ENCODE measurements at places on chromosomes 7 and 10.
A peak's percentile ranks its signal among the peaks of the same experiment; 100 is the strongest.

DNA sequence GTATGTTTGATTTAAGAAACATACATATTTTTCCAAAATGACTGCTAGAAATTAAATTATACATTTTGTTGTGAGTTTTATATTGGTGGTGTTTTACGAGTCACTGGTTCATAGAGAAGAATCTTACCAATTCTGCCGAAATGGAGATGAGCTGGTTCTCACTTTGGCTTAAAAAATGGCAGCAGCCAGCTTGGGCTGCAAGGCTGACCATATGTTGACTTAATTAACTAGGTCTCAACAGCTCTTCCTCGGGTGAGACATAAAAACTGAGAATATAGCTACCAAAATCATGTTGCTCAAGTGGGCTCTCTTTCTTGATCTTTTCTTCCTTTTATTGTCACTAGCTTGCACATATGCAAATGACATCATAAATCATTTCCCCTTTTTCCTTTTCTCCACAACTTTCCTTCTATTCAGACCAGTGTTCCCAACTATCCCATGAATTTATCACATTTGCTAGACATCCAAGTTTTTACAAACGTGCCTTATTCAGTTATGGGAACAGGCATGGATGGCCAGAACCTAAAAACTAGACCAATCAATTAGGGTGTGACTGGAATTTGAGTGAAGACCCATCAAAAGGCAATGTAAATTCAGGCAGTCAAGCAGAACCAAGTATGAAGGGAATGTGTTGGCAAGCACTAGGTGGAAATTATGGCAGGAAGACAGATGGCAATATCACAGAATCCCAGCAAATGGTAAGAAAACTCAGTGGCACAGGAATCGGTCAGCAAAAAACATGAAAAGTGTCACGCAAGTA lies 6.4 kb upstream of the TSPAN12 start:
- peak; percentile 50 for DNase-seq

- DNase-seq = no peak
Observed at GRCh38 chr7:18419456-18419855, 76.1 kb upstream of the HDAC9 start.

DNA sequence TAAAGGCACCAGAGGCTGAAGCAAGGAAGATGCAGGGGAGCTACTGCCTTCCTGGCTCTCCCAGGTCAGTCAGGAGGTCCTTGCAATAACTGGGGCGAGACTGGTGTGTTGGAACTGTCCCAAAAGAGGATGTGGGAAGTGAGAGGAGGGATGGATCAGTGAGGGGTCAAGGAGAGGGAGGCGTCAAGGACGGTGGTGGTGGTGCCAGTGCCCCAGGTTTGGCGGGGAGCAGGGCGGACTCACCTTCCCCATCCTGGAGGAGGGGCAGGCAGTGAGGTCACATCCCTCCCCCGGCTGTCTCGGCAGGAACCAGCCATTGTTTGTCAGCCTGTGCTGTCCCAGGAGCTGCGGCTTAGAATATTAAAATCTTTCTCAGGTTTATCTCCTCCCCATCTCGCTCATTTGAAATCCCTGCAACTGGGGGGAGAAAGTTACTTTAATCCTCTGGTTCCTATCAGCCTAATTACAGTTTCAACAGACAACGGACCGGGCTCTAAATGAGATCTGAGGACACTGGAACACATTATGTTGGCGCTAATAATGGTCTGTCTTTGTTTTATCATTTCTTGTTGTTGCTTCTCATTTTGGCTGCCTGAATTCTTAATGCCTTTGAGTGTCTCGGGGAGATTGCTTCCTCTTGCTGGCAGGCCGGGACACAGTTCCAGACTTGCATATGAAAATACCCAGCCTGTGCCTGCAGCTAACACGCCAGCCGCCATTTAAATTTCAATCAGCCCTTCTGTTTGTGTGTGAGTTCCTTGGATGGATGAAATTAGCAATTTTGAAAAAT lies 387.5 kb downstream of the RPS24 start:
- DNase-seq = no peak

GRCh38 chr7:142176901-142177300 lies 65.4 kb downstream of the MGAM2 start:
- DNase-seq = no peak

DNA sequence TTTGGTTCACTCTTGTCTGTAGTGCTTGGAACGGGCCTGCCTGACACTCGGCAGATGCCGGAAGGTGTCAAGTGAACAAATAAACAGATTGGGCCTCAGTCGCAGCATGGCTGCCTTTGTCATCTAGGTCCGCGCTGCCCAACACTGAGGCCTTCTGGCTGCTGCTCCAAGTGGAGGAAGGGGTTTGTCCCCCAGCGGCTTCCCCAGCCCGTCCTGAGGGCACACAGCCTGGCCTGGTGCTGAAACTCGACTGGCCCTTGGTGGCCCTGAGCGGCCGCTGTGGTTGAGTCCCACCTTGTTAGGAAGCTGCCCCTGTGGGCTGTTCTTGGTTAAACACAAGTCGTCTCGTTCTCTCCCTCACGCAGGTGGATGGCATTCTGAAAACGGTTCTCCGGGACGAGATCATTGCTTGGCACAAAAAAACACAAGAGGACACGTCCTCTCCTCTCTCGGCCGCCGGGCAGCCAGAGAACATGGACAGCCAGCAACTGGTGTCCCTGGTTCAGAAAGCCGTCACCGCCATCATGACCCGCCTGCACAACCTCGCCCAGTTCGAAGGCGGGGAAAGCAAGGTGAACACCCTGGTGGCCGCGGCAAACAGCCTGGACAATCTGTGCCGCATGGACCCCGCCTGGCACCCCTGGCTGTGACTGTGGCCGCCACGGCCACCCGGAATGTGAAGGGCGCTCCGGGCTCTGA lies 132.1 kb downstream of the SMURF1 start:
- DNase-seq = no peak

DNA sequence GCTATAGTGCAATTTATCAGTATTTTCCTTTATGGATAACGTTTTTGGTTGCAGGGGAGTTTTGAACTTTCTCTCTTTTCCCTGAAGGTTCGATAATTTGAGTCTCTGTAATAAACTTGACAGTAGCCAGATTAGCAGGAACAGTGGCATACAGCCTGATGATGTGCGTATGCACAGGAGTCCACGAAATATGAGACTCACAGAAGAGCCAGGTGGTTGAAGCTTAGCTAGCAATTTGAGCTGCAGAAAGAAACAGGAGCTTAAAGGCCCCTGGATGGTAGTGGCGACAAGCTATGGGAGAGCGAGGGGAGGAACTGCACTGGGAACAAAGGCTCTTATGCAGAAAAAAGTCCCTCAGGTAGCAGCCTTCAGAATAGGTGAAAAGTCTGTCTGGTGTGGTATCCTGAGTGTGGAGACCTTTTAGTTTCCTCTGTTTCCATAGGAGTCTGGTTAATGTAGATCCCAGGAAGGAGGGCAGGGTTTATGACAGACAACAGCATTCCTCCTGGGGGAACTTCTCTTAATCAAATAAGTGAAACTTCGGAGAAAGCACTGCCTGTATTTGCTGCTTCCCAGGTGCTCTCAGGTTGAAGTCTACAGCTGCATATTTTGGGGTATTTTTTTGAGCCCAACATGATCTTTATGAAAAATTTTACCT lies 32.7 kb downstream of the FANK1 start:
- no peak for DNase-seq

- DNase-seq = peak; percentile 55
Observed at GRCh38 chr10:67666416-67667034, 29.5 kb downstream of the CTNNA3 start.

- peak; percentile 44 for DNase-seq
Observed at GRCh38 chr7:49791088-49791741, 17.8 kb downstream of the VWC2 start.

GRCh38 chr10:88731296-88731695 lies 25.2 kb downstream of the LIPK start:
- no peak for DNase-seq

DNA sequence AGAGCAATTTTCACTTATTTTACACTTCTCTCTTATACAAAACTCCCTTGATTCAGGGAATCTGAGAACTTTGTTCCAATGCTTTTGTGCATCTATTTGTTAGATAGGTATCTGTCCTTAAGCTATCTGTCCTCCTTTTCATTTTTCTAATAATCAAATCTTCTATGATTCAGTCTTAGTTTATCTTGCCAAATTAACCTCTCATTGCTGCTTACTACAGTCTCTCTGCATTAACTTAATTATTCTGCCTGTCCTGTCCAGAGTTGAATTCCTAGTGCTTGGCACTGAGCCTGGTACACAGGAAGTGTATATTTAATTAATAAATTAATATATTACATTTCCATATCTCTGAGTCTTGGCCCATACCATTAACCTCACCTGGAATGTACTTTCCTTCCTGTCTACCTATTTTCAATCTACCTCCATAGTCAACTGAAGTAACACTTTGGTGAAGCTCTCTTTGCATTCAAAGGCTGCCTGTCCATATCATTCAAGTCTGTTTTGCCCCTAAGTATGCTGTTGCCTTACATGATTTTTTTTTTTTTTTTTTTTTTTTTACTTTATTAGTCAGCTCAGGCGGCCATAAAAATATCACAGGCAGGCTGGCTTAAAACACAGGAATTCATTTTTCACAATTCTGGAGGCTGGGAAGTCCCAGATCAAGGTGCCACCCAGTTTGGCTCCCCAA lies 66.0 kb upstream of the CSTF2T start:
- no peak for DNase-seq

GRCh38 chr10:15310776-15311568 lies 60.1 kb downstream of the FAM171A1 start:
- no peak for DNase-seq
